ENCODE measurements at places on chromosomes 4 and X.

- peak; percentile 50 for DNase-seq
Observed at GRCh38 chrX:151082077-151082948, 94.1 kb upstream of the GPR50 start.

- peak; percentile 25 for DNase-seq
Observed at GRCh38 chrX:150873616-150874015, 24.9 kb downstream of the CD99L2 start.

GRCh38 chr4:15756361-15756861, 21.7 kb upstream of the CD38 start:
- DNase-seq, result peak; percentile 32

GRCh38 chrX:19953145-19953544, 37.7 kb downstream of the BCLAF3 start:
- no peak for DNase-seq

DNA sequence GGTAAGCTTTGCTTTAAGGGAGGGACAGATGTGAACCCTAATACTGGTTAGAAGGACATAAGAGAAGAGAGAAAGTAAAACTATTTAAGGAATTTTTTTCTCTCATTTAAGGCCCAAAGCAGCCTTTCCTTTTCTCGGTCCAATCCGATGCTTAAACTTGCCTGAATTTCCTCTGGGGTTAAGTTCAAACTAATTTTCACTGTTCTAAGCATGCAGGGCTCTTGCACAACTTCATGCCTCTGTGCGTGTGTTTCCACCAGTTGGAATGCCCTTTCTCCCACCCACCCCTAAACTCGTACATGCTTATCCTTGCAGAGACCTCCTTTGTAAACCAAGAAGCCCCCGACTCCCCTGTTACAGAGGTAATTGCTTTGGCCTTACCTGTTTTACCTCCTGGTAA, 204.7 kb downstream of the CBR4 start:
- DNase-seq, result no peak

DNA sequence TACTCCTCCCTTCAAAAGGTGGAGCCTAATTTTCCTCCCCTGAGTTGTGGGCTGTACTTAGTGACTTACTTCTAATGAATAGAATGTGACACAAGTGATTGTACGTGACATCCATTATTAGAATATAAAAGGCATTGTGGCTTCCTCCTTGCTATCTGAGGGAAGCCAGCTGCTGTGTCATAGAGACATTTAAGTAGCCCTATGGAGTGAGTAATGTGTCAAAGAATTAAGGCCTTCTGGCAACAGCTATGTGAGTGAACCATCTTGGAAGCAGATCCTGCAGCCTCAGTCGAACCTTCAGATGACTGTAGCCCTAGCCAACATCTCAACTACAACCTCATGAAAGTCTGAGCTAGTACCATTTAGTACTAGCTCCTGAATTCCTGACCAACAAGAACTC, 76.1 kb downstream of the BCOR start:
- no peak for DNase-seq

GRCh38 chr4:110201502-110201901, 3.1 kb upstream of the ELOVL6 start:
- no peak for DNase-seq

DNA sequence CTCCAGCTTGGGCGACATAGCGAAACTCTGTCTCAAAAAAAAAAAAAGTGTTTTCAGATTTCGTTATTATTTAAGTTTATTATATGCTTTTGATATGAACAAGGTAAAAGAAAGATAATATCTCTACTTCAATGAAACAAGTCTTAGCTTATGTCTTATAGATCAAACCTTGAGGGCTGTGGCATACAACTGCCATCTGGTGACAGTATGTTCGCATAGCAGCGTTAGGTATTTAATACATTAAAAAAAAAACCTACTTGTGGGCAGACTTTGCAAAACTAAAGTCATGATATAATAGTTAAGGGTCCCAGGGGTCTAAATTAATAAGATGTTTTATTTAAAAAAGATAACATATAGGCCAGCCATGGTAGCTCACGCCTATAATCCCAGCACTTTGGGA, 161.2 kb upstream of the AMOT start:
- DNase-seq, result no peak

Measured in fibroblast of pulmonary artery (primary cell).